ENCODE measurements at places on chromosomes 16 and 17. TPM values are rescaled to one million over a fixed set of nuclear protein-coding genes. Genes with fewer than 3 reads are reported as not detected.

GRCh38 chr17:2363851-2364762 is 26.8 kb downstream of the SGSM2 start:
- no peak for ATAC-seq

DNA sequence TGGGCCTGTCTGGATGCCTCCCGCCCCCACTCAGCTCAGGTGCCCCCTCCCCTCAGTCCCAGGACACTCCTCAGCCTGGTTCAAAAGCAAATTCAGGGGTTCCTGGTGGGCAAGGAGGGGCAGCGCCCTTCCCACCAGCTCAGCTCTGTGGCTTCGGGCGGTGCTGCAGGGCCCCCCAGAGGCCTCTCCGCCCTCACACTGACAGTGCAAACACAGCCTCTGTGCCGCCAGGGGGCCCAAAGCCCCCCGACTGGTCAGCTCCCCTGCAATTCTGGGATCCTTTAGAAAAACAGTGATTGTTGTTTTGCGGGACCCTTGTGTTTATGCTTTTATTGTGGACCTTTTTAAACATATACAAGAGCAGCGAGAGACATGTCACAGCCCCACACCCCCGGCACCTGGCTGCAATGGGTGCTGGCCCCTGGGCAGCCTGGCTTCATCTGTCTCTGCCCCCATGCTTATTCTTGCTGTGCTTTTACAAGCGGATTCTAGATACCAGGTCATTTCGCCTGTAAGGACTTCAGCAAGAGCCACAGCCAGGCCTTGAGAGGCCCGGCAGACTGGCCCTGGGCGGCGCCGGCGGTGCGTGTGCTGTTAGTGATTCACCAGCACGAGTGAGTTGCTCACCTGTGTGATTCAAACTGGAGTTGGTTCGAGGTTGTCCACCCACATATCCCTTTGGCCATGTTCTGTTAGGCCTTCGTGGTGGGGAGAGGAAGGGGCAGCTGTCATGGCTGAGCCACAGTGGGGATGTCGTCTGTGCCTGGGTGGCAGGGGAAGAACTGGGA is 21.2 kb downstream of the ZNF469 start:
- no peak for ATAC-seq

GRCh38 chr17:8413328-8413727 is 15.7 kb upstream of the RNF222 start:
- no peak for ATAC-seq

GH2 gene
- total RNA-seq: not detected

GRCh38 chr17:8382052-8382879 is 727 bp downstream of the RPL26 start:
- no peak for ATAC-seq

DNA sequence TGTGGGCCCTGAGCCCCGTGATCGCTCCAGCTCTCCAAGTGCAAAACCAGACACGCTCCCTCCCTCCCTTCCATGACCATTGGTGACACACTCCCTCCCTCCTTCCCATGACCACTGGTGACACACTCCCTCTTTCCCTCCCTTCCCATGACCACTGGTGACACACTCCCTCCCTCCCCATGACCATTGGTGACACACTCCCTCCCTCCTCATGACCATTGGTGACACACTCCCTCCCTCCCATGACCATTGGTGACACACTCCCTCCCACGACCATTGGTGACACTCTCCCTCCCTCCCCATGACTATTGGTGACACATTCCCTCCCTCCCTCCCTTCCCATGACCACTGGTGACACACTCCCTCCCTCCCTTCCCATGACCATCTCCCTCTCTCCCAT is 56.3 kb downstream of the LMF1 start:
- no peak for ATAC-seq

SEPTIN12 gene
- total RNA-seq: 1.1 TPM

CHST5 gene
- total RNA-seq: 0.20 TPM

GRCh38 chr17:4715063-4715744 is 4.8 kb downstream of the ARRB2 start:
- ATAC-seq: no peak

GRCh38 chr16:86756882-86757703 is 178.7 kb downstream of the FOXL1 start:
- no peak for ATAC-seq

All from motor neuron (in vitro differentiated cells).